ENCODE measurements at places on chromosomes 6 and 20. TPM values are rescaled to one million over a fixed set of nuclear protein-coding genes. Genes with fewer than 3 reads are reported as not detected.

Gene EMILIN3
- polyA plus RNA-seq, result 44.0 TPM

DNA sequence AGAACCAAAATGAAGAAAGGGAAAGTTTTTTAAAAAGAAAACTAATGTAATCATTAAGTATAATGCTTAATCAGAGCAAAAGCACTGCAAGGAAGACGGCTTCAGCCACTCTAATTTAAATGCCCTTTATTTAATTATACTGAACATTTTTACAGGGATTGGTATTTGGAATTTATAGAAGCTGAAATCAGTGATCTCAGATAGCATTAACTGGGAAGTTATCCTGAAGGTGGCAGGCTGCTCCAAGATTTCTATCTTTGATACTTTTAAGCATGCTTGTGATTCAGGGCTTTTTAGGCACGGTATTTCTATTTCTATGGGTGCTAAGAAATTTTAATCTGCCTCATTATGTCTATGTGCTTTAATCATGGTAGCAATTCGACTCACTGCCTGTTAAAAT is 1.3 kb upstream of the NDUFAF4 start:
- DNase-seq, result peak; percentile 41

GRCh38 chr6:25089442-25089841 is 153.7 kb upstream of the RIPOR2 start:
- DNase-seq, result no peak

DNA sequence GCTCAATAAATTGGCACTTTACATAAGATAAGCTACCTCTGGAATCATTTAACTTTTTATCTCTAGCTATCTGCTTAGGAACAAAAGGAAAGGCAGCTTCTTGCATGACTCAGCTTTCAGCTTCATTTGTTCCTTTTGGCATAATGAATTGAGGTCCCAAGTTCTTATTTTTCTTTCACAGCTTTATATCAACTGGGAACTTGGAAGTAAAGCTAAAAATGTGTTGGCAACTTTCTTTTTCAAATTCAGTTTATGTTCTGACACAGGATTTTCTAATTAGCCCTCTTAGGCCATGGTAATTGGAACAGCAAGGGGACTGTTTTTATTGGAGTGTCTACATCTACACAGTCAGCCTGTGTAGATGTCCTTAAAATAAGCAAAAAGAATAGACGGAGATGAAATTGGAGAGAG is 55.2 kb upstream of the MRAP2 start:
- no peak for DNase-seq

Gene FAXC
- polyA plus RNA-seq, result 2.6 TPM

GRCh38 chr20:49245921-49246740 is 26.9 kb downstream of the DDX27 start:
- peak; percentile 36 for DNase-seq

Gene GJA10
- polyA plus RNA-seq, result not detected

Gene BPIFA1
- not detected for polyA plus RNA-seq

GRCh38 chr6:53492860-53493634 is 51.9 kb downstream of the GCLC start:
- peak; percentile 49 for DNase-seq

DNA sequence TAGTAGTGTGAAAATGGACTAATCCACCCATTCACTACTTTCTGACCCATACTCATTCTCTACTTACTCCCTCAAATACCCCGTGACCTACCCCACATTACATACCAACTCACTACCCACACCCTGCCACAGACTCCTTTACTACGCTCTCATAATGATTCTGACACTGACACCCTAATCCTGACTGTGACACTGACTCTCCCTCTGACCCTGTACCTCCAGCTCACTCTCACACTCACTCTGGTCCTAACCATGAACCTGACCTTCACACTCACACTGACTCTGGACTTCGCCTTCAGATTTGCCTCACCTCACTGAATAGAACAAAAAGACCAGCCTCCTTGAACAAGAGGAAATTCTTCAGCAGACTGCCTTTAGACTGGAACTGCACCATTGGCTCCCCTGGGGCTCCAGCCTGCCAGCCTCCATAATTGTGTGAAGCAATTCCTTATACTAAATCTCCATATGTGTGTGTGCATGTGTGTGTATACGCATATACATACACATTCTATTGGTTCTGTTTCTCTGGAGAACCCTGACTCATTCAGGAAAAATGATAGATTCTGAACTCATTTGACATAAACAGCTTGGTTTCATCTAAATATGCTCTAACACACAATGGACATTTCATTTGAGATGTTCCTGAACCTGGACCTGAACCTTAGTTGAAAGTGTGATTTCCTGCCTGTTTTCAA is 10.5 kb upstream of the ZNF343 start:
- DNase-seq, result peak; percentile 64

Gene BCAS1
- polyA plus RNA-seq, result 3.7 TPM

- DNase-seq, result no peak
Observed at GRCh38 chr6:165615636-165616035, 47.4 kb downstream of the PDE10A start.

GRCh38 chr6:118207947-118208346 is 300.9 kb downstream of the SLC35F1 start:
- DNase-seq, result no peak

DNA sequence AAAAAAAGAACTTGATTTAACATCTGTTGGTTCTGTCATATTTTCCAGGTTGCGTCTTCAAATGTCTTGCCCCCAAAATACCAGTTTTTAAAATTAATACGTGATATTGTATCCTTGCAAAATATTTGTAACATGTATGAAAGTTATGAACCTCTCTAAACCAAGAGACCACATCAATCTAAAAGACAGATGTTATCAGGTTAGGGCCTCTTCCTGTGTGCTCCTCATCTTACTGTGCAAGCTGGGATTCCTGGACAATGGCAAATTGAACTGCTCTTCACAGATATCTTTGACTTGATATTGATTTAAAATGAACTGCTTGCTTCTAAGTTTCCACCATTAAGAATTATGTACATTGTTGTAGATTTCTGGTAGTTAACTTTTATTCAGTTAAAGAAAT is 9.6 kb downstream of the TMEM239 start:
- DNase-seq, result no peak

DNA sequence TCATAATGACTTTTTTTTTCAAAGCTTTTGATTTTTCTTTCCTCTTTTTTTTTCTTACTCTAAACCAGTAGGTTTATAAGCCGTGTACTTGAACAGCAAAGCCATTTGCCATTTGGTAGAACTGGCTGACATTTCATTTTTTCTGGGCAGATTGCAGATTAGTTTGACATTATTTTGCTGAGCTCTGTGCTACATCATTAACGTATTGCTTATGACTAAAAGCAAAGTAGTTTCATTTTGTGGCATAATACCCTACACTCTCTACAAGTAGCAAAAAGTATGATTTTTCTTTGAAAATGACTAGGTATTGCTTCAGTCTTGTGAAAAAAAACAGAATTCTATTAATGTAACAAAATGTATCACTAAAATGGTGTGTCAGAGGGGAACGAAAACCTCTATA is 141.3 kb downstream of the GRIK2 start:
- DNase-seq, result no peak

Gene CD83
- polyA plus RNA-seq, result 16.3 TPM

Gene TEAD3
- polyA plus RNA-seq, result 58.9 TPM

DNA sequence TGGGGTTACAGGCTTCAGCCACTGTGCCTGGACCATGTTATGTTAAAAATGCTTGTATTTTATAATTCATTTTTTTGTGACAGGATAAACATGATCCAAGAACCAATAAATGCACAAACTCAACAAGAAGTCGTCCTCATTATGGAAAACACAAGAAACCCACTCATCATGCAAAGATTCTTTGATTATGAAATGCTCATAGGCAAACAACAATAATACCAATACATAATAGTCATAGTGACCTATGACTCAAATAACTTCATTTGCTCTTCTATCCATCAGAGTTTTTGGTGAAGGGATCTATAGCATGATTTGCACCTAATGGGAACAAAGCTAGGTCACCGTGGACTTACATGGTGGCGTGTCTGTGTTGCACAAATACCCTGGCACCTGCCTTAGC is 217.1 kb upstream of the THEMIS start:
- no peak for DNase-seq

DNA sequence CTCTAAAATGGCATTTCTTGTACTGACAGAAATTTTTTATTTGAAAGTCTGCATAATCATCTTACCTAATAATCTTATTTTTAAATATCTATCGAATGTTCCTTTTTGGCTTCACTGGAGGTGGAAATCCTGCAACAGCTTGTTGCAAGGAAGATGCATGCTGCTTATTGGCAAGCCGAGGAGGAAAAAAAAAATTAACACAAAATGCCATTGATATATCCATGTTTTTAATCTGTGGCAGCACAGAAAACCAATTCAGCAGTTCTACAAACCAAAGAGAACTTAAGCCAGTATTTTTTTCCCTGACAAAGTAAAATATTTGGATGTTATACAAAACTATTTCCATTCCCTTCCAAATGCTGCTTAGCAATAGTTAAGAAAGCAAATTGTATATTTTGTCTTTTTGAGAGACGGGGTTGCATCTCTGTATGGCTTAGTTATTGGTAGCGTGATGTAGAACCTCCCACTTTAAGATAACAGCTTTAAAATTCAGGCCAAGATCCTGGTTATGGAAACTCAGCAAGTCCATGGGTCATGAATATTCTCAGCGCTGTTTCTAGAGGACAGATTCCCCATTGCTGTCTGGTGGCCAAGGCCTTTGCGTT is 231.4 kb downstream of the TMEM242 start:
- peak; percentile 71 for DNase-seq

Gene IRF4
- 0.42 TPM for polyA plus RNA-seq

DNA sequence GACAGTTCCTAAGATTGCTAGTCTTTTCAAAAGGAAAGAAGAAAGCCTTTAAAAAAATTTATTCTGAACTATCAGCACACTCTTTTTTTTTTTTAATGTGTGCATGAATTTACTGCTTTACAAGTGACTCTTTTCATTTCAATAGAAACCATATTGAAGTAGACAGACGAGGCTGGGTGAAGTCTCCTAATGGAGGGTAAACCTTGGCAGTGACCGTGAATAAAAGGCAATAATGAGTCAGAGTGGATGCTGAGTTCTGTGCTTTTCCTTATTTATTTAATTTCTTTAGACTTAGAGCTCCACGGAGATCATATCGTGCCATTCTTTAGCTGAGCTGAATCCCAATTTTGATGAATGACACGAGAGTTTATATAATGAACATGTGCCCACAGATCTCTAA is 196.9 kb downstream of the PRL start:
- DNase-seq, result no peak

- DNase-seq, result no peak
Observed at GRCh38 chr6:5305968-5306626, 44.8 kb downstream of the FARS2 start.

Gene CEP162
- 7.6 TPM for polyA plus RNA-seq
